Hematopoietic multipotent progenitor cell (in vitro differentiated cells): ENCODE measurements at places on chromosomes 3 and 15.

- DNase-seq, result no peak
These were observed 39.6 kb upstream of the TRAK1 start for GRCh38 chr3:42051384-42052131.

GRCh38 chr3:128803307-128803706, 76.1 kb upstream of the ACAD9 start:
- no peak for DNase-seq

DNA sequence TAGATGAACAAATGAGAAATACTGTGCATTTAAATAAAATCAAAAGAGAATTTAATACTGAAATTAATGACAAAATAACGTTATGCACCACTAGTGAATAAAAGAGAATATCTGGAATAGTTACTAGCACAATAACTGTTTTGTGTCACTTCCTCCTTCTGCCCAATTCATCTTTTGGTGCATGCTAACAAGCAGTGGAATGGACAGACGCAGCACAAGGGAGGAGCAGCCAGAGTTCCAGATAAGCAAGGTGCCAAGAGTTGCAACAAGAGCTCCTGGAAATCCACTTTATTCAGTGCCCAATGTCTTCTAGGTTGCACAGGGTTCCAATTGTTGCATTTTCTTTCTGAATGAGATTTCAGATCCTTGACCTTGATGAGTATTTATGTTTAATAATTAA, 66.5 kb upstream of the PLXND1 start:
- no peak for DNase-seq

DNA sequence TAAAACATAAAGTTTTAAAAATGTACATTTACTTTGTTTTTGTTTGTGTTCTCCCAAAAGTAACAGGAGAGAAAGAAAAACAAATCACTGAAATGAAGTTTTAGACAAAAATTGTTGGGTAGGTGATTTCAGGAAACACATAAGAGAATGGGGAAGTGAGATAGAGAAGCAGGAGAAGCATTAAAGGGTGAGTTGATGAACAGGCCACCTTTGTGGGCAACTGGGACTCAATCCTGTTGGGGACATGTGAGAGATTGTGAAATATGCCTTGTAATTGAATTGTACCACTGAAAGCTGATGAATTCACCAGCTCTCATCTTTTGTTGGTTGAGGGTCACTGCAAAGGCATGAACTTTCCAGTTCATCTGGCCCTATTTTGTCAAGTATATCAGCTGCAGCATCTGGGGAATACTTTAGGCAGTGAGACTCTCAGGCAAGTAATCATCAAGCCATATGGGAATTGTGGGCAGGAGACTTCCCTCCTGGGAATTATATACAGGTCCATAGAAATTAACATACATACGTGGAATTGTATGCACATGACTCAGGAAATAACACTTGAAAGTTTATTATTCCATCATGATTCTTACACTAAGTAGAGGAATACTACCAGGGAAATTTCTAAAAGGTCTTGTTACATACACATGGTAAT, 181.0 kb downstream of the ZBBX start:
- DNase-seq, result no peak

DNA sequence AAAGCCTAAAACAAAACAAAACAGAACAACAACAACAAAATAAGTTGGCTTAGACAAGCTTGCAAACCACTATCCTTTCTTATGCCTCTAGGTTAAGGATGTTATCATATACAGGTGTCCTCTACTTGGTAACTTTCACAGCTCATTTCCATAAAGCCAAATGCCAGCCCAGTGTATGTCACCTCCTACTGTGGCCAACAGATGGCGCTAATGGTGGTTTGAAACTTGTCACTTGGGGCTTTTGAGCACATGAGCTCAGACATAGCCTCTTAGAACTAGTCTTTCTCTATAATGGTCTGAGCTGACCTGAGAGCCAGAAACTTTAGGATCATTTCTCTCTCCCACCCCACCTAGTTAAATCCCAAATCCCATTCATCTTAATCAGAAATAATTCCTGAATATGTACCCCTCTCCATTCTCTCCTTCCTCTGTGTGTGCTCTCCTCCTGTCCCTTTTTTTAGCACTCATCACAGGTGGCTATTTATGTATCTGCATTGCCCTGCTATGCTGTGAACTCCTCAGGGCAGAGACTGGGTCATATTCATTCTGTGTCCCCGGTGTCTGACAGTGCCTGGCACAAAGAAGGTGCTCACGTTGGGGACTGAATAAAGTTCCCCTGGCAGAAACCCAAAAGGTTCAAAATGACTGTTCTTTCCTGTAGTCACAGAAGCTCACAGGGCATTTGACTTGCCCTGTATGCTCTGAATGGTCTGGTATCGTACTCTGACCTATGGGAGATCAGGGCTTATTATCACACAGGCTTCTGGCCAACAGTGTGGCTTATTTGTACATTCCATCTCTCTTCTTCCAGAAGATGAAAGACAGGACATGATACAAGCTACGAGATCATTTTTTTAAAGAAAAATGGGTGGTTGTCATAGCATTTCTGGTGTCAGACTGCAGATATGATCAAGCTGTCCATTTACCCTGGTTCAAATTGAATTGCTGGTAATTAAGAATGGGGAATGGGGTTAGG, 319.3 kb upstream of the AZI2 start:
- peak; percentile 1 for DNase-seq
